ENCODE measurements at places on chromosomes 1 and 21. TPM values are rescaled to one million over a fixed set of nuclear protein-coding genes. Genes with fewer than 3 reads are reported as not detected.

- no peak for DNase-seq
These were observed 243.2 kb upstream of the NR5A2 start for GRCh38 chr1:199784138-199784895.

DNA sequence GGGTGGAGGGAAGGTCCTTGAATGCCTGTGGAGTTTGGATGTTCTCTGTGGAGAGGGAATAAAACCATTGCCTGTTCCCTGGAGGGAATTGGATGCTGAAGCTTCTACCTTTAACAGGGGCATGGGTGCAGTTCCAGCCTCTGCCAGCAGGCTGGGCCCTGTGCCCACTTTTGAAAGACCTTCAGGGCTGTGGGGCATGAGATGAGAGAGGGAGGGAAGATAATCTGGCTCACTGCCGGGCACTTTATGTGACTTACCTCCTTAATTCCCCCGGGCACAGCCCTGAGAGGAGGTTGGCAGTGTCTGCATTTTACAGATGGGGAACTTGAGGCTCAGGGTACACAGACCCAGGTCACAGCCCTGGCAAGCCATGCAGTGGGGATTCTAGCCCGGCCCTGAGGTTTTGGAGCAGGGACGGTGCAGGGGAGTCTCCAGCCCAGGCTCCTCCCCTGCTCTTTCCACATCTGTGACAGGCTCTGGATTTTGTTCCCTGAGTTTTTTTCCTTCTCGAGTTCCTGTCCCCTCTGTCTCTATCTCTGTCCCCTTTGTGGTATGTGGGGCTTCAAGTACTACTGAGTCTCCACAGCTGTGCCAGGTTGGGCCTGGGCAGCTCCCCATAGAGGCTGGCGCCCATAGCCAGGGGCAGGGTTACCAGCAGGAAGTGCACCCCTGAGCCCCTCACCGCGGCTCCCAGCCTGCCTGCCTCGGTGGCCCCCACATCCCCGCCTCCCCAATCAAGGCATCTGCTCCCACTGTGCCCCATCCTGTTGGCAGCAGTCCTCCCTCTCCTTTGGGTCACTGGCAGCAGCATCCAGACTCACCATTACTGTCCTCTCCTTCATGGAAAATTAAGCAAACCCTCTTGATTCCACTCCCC lies 14.0 kb upstream of the THEMIS2 start:
- DNase-seq, result peak; percentile 86

DNA sequence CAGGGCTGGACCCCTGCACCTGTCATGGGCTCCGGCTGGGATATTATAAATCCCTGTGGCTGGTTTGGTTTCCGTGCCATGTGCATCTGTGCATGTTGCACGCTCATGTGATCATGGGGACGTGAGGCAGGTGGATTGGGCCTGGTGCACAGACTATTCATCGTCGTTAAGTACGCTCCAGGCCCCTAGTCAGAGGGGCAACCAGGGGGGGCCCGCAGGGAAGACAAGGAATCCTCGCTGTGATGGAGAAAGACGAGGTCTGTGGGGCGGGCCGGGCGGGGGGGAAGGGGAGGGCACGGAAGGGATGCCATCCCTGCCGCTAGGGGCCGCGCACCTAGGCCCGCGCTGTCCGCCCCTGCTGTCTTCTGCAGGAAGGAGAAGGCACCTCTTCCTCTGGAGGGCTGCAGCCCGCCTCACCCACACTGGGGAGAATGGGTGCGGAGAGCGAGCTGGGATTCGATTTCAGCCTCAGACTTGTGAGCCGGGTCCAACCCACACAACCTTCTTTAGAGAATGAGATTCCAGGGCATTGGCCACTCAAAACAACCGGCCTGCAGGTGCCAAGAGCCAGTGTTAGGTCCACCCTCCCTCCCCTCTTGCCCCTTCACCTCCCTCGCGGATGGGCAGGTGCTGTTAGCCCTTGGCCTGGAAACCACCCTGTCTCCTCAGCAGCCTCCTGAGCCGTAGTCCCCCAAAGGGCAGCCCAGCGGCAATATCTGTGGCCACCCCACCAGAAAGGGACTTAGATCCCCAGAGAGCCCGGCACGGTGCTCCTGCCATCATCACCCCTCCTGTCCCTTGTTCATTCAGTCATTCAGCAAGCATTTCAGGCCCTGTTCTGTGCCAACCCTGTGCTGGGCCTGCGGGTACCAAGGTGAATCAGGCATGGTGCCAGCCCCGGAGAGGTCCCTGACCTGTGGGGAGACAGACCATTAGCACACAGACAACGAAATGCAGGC lies 950 bp upstream of the LRP8 start:
- peak; percentile 34 for DNase-seq

GRCh38 chr1:74753104-74753503 lies 20.2 kb downstream of the TYW3 start:
- DNase-seq, result no peak

- DNase-seq, result no peak
These were observed 12.0 kb upstream of the MAGOH start for GRCh38 chr1:53250325-53250724.

DNA sequence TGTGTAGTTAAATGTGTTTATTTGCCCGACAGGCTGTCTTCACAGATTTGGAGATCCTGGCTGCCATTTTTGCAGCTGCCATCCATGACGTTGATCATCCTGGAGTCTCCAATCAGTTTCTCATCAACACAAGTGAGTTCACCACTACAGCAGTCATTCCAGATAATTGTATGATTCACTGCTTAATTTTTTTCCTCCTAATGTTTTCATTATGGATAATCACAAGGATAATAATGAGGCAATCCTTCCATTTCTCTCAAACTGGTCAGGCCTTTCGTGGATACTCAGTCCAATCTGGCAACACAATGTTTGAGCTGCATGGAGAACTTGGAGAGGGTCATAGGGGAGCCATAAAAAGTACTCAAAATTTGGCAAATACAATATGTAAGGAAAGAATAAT lies 168.3 kb upstream of the SGIP1 start:
- DNase-seq, result no peak

Gene PDPN
- not detected for total RNA-seq

DNA sequence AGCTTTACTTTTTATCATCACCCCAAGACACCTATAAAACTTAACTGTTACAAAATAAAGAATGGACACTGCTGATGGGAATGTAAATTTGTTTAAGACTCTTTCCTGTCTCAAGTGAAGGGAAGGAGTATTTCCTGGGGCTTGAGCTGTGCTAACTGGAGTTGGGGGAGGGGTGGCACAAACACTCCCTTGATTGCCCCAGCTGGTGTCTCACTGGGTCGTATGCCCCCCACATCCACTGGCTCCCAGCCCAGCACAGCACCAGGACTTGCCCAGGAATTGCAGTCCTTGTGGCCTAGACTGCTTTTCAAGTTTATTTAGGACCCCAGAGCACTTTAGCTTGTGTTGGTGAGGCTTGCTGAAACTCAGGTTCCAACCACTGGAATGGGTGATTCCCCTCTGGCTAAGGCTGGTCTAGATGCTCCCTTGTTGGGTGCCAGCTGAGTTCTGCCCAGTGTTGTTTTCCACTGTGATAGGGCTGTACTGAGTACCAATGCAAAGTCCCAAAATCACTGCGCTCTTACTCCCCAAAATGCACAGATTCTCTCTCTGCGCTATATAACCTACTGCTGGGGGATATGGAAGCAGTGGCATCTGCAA lies 49.1 kb upstream of the DR1 start:
- no peak for DNase-seq

Gene APOBEC4
- not detected for total RNA-seq

Gene IFI44L
- 358 TPM for total RNA-seq

- no peak for DNase-seq
These were observed 25.1 kb downstream of the SYNJ1 start for GRCh38 chr21:32702702-32703101.

DNA sequence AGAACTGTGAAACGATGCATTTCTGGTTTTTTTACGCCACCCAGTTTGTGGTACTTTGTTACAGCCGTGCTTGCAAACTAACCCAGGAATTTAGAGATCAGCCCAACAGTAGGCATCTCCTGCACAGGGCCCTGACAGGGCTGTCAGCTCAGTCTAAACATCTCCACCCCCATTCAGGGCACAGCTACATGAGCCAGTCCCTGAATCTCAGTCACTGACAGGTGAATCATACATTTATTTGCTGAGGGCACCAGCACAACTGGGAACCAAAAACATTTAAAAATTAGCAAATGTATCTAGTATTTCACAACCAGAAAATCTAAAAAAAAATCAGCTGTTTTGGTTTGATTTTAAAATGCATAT lies 30.7 kb downstream of the PRDX6 start:
- no peak for DNase-seq

- DNase-seq, result no peak
These were observed 45.9 kb downstream of the OLIG1 start for GRCh38 chr21:33115631-33116510.

- no peak for DNase-seq
These were observed 132.6 kb upstream of the CTTNBP2NL start for GRCh38 chr1:112263453-112263852.

DNA sequence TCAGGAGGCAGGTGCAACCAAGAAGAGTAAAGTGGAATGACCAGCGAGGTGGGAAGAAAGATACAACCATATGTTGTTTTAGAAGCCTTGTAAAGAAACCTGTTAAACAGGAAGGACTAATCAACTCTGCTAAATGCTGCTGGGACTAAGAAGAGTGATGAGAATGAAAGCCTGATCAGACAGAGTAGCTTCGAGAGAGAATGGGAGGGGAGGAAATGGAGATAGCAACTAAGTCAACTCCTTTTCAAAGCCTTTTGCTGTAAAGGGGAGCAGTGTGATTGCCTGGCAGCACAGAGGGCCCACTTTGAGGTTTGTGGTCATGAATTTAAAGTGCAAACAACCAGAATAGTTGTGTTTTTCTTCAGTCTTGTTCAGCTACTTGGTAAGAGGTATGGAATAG lies 31.4 kb downstream of the SLC30A7 start:
- DNase-seq, result peak; percentile 80

Gene RGS4
- total RNA-seq, result not detected

Gene ZFP69B
- total RNA-seq, result 3.5 TPM

GRCh38 chr1:82604524-82604923 lies 803.8 kb downstream of the ADGRL2 start:
- no peak for DNase-seq

DNA sequence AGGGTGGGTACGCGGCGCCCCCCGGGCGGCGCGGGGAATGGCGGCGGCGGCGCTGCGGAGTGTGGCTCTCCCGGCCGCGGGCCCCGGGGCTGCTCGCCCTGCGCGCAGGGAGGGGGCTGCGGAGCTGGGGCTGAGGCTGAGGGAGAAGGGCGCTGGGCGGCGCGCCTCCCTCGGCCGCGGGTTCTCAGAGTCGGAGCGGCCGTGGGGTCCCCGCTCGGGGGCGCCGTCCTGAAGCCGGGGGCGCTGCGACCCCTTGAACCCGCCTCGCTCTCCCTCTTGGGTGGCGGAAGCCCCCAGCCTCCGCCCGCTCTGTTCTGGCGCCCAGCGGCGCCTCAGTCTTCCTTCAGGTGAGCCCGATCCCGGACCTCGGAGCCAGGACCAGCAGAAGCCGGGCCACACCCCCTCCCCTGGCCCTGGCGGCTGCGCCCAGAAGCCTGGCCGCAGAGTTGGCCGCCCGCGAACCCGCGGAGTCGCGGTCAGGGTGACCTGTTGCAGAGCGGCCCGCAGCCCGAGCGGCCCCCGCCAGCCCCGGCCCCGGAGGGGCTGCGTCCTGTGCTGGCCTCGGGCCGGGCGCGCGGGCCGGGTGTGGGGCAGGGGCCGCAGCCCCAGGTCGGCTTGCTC lies 532 bp downstream of the RALGPS2 start:
- DNase-seq, result peak; percentile 23

- no peak for DNase-seq
These were observed 229.7 kb upstream of the IRF2BP2 start for GRCh38 chr1:234839663-234840062.

DNA sequence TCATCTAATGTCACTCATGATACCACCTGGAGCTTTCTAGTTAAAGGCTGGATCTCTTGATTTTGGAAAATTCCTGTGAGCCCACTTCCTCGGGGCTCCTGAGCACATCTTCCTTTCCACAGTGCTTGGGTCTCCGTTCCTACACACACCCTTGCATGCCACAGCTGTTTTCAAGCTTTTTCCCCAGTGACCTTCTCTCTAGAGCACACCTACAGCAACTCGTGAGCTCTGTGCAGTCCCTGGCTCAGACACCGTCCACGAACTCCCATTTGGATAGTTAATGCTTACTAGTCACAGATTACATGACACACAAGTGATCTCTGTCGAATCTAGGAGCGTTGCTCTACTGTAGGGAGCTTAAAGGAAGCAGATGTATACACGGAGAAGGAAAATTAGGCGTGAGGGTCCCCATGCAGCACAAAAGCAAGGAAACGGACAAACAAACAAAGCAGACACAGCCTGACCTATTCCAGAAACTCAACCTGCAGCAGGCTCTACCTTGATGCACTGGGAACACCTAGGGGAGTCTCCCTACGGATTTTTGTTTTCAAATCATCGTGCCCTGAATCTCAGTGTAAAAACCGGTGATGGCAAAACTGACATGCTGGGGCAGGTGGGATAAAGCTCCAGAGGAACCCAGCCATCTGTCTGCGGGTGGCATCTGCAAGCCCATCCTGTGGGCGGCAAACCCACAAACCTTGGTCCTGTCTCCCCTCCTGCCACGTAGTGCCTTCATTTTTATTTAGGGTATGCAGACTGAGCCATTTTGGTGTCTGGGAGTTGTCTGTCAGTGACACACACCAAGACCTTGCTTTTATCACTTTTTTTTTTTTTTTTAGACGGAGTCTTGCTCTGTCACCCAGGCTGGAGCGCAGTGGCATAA lies 177.8 kb downstream of the RUNX1 start:
- no peak for DNase-seq

DNA sequence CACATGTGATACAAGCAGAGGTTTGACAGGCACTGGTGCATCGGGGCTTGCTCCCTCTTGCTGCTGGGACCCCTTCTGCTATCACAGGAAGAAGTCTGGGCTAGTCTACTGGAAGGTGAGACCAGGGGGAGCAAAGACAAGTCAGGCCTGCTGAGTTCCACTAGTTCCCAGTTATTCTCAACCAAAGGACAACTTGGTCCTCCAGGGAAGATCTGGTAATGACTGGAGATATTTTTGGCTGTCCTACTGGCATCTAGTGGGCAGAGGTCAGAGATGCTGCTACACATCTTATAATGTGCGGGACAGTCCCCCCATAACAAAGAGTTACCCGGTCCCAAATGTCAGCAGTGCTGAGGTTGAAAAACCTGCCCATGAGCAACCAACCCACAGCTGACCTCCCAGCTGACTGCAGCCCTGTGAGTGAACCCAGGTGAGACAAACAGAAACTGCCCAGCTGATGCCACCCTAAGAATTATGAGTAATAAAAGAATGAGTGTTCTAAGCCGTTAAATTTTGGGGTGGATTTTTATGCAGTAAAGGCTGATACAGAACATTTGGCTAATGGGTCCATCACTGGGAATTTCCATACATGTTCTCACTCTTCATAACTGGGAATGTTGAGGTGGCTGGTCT lies 71.6 kb downstream of the NENF start:
- DNase-seq, result no peak

GRCh38 chr1:210234329-210234757 lies 1.7 kb downstream of the SERTAD4 start:
- no peak for DNase-seq

GRCh38 chr1:84998642-84999280 lies 1.8 kb upstream of the MCOLN2 start:
- peak; percentile 62 for DNase-seq

All from activated CD4-positive, alpha-beta T cell treated with anti-CD3 and anti-CD28 coated beads, Interleukin-2, amount 10 ng/mL, durations not matched to agents 7 days and 5 days (primary cell).